T-helper 1 cell (primary cell): ENCODE measurements at places on chromosomes 4 and X.

- no peak for DNase-seq
Observed at GRCh38 chr4:3715061-3715854, 50.9 kb upstream of the ADRA2C start.

- DNase-seq: no peak
Observed at GRCh38 chr4:76250962-76251361, 559 bp upstream of the FAM47E start.

GRCh38 chr4:54542540-54543041 lies 115.2 kb upstream of the KIT start:
- no peak for DNase-seq

DNA sequence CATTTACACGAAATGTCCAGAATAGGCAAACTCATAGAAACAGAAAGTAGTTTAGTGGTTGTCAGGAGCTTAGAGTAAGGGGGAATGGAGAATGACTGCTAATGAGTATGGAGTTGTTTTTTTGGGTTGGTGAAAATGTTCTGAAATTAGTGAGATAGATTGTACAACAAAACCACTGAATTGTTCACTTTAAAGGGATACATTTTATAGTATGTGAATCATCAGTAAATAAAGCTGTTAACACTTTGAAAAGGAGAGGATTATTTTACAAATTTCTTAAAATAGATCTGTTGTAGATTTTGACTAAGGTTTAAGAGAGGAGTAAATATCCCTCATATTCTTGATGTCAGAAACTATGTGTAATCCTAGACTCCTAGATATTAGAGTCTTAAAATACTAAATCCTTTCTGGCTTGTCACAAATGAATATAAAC lies 82.7 kb downstream of the RAPGEF2 start:
- DNase-seq: no peak
